ENCODE measurements at places on chromosomes 6 and 20.
A peak's percentile ranks its signal among the peaks of the same experiment; 100 is the strongest.

GRCh38 chr6:128883906-128884305 lies 968 bp downstream of the LAMA2 start:
- no peak for DNase-seq

DNA sequence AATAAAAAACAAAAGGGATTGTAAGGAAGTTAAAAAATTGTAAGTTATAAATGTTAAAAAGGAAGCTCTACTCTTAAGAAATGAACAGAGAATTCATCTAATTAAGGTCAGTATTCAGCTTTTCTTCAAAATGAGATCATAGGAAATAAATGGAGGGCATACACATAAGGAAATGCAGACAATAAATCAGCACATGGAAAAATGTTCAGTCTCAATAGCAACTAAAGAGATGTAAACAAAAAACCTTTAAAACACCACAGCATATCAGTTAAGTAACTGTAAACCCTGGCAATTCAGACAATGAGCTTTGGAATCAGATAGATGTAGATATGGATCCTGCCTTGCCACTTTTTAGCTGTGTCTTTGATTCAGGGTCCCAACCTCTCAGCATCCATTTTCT lies 24.0 kb upstream of the CLIC5 start:
- no peak for DNase-seq

DNA sequence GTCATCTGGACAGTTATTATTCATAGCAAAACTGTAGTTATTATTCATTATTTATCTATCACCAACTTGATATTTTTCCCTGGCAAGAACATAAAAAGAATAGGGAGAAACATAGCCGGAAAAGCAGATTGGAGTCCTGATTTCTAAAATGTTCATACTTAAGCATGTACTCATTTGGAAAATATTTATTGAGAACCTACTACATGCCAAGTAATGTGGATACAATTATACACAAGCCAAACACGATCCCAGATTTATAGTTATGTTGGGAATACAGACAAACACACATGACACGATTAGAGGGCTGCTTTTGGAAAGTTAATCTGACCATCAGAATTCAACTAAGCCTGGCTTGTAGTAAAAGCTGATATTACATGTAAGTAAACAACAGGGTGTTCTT lies 30.7 kb downstream of the ARHGAP18 start:
- DNase-seq = no peak

DNA sequence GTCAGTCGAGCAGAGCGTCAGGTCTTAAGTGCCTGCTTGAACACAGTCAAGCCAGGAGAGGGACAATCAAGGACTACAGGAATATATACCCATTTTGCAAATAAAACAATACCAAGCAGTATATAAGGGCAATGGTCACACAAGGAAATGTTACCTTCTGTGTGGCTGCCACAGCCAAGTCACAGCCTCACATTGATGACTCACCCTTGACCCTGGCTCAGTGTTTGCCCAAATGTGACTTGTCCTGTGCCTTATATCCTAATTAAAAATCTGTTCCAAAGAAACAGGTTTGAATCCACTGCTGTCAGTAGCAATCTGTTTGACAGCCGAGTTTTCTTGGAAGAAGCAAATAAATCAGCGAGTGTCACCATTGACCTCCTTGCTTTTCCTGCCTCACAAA lies 34.3 kb downstream of the C6orf89 start:
- DNase-seq = no peak

- peak; percentile 13 for DNase-seq
These were observed 72.1 kb downstream of the AFDN start for GRCh38 chr6:167898673-167899311.

- DNase-seq = no peak
These were observed 40.6 kb downstream of the MAFB start for GRCh38 chr20:40648210-40649072.

DNA sequence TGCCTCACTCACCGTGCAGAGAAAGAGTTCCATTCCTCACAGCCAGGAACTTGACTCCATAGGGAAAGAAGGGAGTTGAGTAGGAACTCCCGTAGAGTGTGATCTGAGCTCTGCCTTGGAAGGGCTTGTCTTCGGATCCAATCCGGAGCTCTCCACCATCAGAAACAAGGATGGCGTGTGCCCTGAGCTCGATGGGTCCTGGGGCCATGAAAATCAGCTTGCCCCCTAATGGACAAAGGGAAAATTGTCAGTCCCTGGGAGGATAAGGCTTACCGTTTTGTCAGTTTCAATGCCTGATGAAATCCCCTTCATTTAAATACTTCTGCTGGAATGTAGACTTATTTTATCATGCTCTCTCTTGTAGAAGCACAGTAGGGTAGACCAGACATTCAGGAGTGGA lies 153.3 kb downstream of the PKHD1 start:
- no peak for DNase-seq

DNA sequence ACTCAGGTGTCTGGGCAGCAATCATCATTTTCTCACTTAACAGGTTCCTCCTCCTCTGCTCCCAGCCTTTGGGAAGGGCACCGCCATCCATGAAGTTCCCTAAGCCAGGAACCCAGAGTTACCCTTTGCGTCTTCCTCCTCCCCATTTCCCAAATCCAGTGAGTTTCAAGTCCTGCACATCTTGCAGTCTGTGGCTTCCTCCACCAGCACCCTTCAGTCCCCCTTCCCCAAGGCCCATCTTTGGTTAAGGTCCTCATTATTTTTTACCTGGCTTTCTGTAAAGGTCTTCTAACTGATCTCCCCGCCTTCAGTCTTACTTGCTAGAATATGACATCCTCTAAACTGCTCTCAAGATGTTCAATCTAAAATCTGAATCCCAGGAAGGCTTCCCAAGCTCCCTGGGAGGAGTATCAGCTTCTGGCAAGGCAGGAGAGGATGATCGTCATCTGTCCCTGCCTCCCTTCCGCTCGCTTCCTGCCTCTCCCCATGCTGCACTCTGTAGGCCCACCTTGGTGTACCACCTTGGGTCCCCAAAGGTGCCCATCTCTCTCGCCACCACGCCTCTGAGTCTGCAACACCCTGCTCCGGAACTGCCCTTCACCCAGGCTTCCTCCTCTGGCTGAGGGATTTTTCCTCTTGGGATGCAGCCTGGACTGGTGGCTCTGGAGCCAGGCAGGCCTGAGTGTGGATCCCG lies 11.4 kb upstream of the DUSP22 start:
- DNase-seq = no peak

- no peak for DNase-seq
These were observed 344.2 kb downstream of the RFPL4B start for GRCh38 chr6:112691289-112691688.

GRCh38 chr6:62391358-62391757 lies 105.3 kb upstream of the KHDRBS2 start:
- DNase-seq = no peak

- no peak for DNase-seq
These were observed 18.3 kb upstream of the DSN1 start for GRCh38 chr20:36791862-36792261.

DNA sequence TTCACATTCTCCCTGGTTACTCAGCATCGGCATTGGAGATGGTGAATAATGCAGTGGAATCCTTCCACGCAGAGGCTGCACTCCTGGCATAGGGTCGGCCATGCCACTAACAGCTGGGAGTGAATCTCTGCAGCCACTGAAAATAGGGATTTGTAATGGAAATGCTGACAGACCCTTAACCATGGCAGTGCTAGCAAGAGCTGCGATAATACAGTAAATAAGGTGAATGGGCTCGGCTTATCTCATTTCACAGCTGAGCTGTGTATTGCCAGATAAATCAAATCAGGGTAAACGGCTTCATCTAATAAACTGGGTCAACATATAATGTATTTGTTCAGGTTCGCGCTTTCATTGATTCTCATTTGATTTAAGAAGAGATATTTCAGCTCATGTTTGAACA lies 156.8 kb downstream of the SLC35B3 start:
- DNase-seq = no peak

DNA sequence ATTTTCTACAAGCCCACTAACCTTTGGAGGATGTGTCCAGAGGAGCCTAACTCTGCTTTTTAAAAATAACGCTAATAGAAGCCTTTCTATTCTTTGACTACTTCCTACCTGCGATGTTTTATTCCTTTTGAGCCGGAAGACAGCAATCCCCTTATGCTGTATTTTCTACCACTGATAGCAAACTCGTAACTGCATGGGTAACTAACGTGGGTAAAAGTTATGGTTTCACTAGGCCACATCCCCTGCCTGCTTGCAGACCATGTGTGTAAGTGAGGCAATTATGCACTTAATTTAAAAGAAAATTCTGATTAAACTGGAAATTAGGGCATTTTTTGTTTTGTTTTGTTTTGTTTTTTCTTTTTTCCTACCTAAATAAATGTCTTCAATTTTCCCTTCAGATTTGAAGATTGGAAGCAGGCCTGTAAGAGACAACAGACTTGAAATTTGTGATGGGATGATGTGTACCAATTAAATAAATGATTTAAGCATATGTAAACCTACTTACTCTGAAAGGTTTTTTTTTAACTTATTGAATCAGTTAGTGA lies 931 bp downstream of the UFL1 start:
- no peak for DNase-seq

DNA sequence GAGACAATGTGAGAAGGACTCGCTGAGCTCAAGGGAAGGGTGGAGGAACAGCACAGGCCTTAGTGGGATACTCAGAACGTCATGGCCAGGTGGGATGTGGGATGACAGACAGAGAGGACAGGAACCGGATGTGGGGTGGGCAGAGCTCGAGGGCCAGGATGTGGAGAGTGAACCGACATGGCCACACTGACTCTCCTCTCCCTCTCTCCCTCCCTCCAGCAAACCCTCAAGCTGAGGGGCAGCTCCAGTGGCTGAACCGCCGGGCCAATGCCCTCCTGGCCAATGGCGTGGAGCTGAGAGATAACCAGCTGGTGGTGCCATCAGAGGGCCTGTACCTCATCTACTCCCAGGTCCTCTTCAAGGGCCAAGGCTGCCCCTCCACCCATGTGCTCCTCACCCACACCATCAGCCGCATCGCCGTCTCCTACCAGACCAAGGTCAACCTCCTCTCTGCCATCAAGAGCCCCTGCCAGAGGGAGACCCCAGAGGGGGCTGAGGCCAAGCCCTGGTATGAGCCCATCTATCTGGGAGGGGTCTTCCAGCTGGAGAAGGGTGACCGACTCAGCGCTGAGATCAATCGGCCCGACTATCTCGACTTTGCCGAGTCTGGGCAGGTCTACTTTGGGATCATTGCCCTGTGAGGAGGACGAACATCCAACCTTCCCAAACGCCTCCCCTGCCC lies 1.7 kb downstream of the TNF start:
- DNase-seq = no peak
